Left cardiac atrium (tissue), 4 donors: ENCODE measurements at places on chromosomes 5 and 9. TPM values are rescaled to one million over a fixed set of nuclear protein-coding genes. Genes with fewer than 3 reads are reported as not detected.

- no peak for DNase-seq
Measured at GRCh38 chr9:123365287-123365880, 9.4 kb downstream of the CRB2 start.

- no peak for DNase-seq
Measured at GRCh38 chr5:75948438-75948837, 134.7 kb upstream of the SV2C start.

Gene TSSK1B
- total RNA-seq: not detected

GRCh38 chr9:124306098-124306735 is 48.5 kb downstream of the NEK6 start:
- DNase-seq: no peak

Gene OR1J1
- not detected for total RNA-seq

DNA sequence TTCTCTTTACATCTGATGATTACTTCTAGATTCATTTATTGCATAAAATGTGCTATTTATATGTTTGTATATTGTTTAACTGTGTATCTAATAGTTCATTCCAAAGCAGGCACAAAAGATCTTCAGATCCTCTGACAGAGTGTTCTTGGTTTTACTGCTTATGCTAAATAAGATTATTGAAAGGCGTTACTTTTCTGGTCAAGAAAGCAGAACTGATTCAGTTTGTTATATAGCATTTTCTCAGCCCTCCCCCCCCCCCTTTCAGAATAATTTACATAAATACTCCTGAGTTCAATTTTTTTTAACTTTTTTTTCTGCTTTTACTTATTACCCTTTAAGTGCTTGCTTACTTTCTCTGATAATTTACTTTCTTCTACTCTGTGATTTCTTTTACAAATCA is 15.4 kb downstream of the CDC42SE2 start:
- DNase-seq: no peak

DNA sequence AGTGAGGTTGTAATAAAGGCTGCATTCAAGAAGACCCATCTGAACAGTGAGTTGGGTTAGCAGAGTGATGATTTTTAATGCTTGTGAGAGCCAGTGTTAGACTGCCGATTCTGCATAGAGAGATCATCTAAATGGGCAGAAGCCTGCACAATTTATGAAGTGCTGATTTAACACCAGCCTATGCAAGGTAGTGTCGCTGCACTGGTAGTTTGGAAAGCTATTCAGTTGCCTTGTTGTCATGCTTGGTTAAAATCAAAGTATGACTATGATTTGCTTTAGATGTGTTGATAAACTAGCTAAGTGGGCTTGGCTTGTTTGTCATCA is 379 bp upstream of the LRRTM2 start:
- DNase-seq: no peak

DNA sequence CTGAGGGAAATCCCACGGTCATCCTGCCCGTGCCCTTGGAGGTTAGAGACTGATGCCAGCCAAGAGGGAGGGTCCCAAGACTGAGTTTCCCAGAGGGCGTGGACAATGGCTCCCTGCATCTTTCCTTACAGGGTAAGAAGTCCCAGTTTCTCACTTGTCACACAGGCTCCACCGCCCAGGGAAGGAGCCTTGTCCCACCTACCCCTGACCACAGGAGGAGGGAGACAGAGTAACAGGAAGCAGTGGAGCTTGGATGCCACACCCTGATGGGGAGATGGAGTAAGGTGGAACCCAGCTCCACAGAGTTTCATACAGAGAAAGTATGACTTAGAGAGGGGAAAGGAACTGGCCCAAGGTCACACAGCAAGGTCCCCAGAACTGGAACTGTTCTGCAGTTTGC is 9.4 kb upstream of the CD74 start:
- DNase-seq: no peak

Gene ANKRD31
- total RNA-seq: 0.06 TPM
